NCI-H2029 treated with DMSO at 0.1 percent for 48 hours (cell line): ENCODE measurements at places on chromosomes 3 and 15.

DNA sequence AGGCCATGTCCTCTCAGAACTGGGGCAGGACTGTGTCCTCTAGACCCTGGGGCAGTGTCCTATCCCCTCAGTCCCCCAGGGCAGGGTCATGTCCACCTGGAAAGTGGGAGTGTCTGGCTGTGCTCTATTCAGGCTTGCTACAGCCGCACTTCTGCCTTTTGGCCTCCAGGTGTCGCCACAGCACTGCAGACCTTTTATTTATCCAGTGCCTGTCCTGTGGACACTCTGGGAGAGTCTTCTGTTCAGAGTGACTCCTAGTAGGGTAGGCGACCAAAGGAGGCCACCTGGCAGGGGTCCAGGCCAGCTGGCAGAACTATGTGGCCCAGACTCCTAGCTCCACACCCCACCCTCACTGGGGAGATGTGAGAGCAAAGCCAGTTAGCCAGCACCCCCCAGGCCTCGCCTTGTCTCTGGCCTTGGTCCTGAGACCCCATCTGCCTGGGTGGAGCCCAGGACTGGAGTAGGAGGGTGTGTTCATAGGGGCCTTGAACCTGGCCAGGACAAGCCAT, 3.9 kb downstream of the TMIE start:
- DNase-seq = peak; percentile 56

DNA sequence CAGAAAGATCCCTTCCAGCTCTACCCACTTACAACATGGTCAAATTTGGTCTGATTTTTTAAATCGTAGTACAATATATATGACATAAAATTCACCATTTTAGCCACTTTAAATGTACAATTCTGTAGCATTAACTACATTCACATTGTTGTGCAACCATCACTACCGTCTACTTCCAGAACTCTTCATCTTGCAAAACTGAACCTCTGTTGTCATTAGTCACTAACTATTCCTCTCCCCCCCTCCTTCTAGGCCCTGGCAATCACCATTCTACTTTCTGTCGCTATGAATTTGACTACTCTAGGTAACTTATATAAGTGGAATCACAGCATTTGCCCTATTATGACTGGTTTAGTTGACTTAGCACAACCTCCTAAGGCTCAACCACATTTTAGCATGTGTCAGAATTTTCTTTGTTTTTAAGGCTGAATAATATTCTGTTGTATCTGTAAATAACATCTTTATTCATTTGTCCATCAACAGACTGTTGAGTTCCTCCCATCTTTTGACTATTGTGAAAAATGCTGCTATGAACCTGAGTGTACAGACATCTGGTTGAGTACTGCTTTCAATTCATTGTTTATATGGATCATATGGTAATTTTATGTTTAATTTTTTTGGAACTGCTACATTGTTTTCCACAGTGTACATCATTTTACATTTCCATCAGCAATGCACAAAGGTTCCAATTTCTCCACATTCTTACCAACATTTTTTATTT, 35.5 kb upstream of the CCR2 start:
- no peak for DNase-seq

DNA sequence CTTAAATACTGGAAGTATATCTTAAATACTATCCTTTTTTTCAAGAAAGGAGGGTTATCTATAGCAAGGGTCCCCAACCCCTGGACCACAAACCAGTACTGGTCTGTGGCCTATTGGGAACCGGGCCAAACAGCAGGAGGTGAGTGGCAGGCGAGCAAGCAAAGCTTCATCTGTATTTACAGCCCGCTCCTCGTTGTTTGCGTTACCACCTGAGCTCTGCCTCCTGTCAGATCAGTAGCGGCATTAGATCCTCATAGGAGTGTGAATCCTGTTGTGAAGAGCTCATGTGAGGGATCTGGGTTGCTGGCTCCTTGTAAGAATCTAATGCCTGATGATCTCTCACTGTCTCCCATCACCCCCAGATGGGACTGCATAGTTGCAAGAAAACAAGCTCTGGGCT, 26.1 kb downstream of the SUMF1 start:
- no peak for DNase-seq

GRCh38 chr3:19972054-19972453, 25.2 kb downstream of the RAB5A start:
- DNase-seq = no peak

GRCh38 chr3:43061101-43061895, 44.6 kb downstream of the POMGNT2 start:
- no peak for DNase-seq

GRCh38 chr3:73530022-73530396, 94.7 kb downstream of the PDZRN3 start:
- DNase-seq = no peak

DNA sequence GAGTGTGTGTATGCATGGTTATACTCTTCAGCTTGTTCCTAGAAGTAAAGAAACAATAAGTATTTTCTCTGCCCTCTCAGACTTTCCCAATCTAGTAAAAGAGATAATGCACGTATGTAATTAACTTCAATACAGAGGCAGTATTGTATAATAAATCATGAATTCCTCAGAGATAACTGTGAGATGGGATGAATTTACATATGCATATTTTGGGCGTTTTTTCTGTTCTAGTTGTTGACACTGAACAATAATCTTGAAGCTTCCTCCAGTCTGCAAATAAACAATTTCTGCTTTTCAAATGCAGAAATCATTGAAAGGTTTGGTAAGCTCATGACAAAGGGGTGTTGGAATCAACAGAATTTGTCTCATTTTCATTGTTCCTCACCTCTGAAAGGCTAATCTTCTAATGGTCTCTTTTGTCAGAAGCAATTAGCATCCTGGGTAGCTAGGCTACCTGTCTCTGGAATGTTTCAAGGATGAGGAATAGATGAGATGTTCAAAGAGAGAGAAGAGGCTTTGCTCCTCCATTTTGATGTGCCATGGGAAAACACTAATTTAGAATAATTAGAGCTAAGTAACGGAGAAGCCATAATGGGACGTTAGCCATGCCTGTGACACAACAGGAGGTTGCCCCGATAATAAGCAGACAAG, 43.3 kb upstream of the SIAH2 start:
- DNase-seq = no peak

DNA sequence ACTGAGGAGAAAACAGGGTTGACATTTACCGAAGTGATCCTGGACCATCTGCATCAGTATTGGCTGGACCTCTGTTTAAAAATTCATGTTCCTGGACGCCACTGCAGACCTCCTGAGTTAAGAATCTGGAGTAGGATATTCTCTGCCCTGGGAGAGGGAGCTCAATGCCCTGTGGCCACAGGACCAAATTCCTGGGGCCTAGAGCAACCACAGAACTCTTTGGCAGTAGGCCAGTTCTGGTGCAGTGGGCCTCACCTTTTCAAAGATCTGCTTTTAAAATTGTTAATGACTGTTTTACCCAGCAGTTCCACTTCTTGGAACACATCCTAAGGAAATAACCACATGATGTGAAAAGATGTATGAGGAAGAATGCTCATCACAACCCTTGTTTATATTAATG, 133.3 kb upstream of the ADPGK start:
- DNase-seq = no peak

GRCh38 chr3:59265566-59265965, 215.7 kb upstream of the CFAP20DC start:
- no peak for DNase-seq

DNA sequence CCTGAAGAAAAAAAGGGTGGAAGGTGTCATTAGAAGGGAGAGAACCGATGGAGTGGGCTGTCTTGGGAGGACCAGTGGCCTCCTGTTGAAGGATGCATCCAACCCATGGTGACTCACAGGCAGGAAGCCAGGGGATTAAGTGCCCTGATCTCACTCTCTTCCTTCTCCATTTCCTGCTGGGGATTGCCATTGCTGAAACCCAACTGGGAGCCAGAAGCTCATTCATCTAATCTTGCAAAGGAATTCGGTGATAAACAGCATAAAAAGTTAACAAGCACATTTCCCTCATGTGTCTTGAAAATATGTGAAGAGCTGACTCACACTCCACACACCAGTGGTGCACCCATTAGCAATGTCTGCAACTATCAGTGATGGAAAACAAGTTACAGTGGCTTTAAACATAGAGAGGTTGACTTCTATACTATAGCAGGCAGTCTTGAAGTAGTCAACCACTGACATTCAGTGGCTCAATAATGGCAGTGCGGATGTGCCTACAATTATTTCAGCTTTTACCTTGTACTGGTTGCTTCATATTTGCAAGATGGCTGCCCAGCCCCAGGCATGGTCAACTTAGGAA, 12.8 kb upstream of the CSRNP1 start:
- DNase-seq = no peak

- no peak for DNase-seq
These were observed 43.5 kb upstream of the SNRPA1 start for GRCh38 chr15:101338502-101339057.

DNA sequence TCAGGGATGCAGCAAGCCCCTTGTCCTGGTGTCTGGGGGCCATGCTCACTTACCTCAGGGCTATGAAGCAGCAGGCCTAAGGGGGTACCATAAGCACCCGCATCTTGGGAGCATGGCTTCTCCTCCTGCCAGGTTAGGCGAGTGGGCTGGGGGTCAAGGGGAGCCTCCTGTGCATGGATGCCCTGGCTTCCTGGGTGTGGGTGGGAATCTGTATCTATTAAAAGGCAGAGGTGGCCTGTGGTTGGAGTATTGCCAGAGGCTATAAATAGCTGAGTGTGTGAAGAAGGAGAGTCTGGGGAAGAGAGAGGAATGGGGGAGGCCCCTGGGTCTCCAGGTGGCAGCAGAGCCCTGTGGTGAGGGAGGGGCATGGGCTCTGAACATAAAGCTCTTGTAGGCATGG, 19.5 kb downstream of the ACVR2B start:
- DNase-seq = peak; percentile 58

DNA sequence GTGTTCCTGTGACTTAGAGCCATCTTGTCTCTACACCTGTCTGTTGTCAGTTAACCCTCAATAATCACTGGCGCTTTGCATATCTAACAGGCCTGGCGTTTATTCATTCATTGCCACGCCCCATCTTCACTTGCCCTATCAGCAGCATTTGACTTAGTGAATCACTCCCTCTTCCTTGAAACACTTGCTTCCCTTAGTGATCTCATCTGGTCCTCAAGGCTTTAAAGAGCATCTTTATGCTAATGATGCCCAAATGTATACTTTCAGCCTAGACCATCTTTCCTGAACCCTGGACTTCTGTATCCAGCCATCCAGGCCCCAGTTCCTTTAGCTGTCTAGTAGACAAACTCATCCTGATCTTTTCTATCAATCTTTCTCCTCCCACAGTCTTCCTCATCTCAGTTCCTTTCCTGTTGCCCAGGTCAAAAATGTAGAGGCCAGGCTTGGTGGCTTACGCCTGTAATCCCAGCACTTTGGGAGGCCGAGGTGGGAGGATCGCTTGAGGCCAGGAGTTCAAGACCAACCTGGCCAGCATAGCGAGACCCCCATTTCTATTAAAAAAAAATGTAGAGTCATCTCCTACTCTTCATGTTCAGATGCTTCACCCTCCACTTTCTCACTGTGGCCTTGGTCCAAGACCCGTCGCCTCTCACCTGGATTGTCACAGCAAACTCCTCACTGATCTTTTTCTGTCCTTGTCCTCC, 1.4 kb upstream of the IGDCC4 start:
- DNase-seq = no peak

DNA sequence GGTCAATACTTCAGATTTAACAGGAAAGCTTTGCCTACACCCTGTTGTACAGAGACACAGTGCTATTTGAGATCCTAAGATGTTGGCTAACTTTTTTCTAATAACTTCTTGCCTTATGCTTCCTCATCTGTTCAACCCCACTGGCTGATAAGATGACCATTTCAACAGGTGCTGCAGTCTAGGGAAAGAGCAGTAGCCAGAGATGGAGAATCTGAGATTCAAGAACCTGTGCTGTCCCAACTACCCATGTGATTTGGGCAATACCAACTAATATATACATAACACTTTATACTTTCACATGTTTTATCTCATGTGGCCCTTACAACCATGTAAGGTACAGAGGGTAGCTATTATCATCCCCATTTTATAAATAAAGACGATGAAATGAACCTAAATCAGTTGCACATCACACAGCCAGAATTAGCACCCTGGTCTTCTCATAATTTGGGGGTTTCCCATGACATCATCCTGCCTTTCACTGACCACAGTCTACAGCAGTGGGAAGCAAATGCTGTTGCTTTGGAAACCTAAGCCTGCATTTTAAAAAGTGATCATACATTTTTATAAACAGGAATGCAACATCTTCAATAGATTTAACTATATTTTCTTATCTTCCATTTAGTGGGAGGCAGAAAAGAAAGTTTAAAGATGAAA, 9.7 kb downstream of the TTC23 start:
- DNase-seq = no peak

- DNase-seq = no peak
These were observed 17.9 kb downstream of the IL12A start for GRCh38 chr3:160006282-160007163.

- no peak for DNase-seq
These were observed 285.1 kb upstream of the CCDC54 start for GRCh38 chr3:107092121-107092520.

GRCh38 chr3:134312072-134312872, 61.6 kb upstream of the RYK start:
- DNase-seq = no peak

DNA sequence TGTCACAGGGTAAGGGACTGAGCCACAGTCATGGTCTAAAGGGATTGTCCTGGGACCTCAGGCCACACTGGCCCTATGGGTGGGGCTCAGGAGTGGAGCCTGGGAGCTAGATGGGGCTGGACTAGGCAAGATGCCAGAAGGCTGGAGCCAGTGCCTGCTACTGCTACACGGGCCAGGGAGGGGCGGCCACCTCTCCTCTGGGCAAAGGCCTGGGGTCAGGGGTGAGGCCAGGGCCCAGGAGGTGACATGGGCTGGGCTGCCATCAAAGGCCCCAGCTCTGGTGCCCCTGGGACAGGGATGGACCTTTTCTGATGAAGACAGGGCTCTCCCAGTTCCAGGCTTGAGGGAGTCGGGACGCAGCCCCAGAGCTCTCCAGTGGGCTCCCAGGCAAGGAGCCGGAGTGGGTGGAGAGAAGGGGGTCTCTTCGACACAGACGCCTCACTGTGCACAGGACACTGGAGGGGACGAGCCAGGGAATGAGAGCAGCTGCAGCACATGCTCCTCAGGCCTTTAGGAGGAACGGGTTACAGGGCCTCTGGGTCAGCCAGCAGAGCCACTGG, 62.1 kb upstream of the IQSEC1 start:
- DNase-seq = no peak

DNA sequence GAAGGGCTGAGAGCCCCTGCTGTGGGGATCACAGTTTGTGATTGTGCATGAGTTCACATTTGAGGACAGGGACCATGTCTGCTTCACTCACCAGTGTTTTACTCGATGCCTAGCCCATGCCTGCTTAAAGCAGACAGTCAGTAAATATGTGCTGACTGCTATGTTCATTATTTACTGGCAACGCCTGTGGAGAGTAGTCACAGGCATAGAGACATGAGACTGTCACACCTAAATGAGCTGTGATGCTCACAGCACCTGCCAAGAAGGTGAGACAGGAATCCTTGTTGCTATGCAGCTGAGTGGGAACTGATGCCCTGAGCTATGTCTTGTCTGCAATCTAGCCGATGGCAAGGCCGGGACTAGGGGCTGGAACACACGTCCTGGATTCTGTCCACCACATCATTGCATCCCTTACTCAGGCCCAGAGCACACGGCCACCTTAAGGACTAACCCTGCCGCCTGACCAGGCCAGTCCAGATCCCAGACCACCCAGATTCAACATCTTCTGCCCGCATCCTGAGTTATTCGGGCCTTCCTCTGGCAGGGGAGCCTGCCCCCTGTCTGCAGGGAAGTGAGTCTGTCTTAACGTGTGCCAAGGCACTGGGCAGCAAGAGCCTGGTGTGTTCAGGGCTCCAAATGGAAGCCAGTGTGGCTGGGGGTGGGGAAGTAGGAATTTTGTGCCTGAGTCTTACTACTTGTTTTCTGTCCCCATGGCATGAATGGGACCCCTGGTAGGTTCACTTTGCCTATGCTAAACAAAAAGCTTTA, 44.8 kb downstream of the FGD5 start:
- no peak for DNase-seq
